Activated naive CD4-positive, alpha-beta T cell treated with anti-CD3 and anti-CD28 coated beads, Interleukin-2, amount 50 U/mL, for 16 hours (primary cell): ENCODE measurements at places on chromosomes 3 and 15.

- DNase-seq: no peak
Observed at GRCh38 chr3:143551761-143552160, 296.5 kb downstream of the SLC9A9 start.

- no peak for DNase-seq
Observed at GRCh38 chr3:44974416-44974815, 1.6 kb downstream of the ZDHHC3 start.

DNA sequence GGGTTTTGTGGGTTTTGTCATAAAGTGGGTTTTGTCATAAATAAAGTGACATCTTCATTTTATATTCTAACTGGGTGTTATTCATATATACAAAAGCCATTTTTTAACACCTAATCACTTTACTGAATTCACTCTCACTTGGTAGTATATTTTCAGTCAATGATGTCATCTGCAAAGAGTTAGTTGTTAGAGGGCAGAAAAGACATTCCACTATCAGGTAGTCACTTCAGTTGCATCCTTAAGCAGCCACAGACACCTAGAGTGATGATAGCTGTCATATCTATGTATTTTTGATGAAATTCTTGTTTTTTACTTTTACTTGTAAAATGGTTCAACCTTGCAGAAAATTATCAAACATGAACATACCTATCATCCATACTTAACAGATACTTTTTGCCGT, 89.0 kb downstream of the DHX36 start:
- no peak for DNase-seq

GRCh38 chr15:31366169-31366734, 39.6 kb downstream of the KLF13 start:
- DNase-seq: no peak

- DNase-seq: no peak
Observed at GRCh38 chr3:135490219-135490915, 475.2 kb upstream of the PPP2R3A start.

DNA sequence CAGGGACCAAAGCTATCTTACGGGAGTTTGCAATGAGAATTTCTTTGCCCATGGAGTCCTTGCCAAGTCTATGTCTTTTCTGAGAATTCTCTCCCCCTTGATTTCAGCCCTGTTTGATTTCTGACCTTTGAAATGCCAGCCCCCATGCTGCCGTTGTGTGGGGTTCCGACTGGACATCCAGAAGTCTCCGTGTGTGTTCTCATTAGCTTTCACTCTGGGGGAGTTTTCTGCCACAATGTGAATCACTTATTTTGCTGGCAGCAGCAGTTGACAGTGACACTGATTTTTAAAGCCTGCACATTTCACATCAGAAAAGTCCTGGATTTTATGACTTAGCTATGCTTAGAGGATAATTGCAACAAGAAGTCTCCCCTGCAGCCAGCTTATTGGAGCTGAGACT, 98.4 kb upstream of the CTDSPL start:
- no peak for DNase-seq

DNA sequence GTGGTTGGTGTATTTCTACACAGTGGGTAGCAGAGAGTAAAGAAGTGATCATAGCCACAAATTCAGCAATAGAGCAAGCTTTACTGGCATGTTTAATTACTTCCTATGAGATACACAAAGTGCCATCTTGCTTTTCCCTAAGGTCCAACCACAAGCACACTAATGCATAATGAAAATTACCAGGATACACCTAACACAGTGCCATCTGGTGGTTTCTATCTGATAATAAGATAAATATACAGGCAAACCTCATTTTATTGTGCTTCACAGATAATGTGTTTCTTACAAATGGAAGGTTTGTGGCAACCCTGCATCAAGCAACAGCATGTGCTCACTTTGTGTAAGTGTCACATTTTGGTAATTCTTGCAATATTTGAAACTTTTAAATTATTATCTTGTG, 223.0 kb downstream of the NSUN3 start:
- no peak for DNase-seq

- no peak for DNase-seq
Observed at GRCh38 chr3:164224126-164224525, 854.2 kb downstream of the SI start.
